ENCODE measurements at places on chromosomes 4 and X. TPM values are rescaled to one million over a fixed set of nuclear protein-coding genes. Genes with fewer than 3 reads are reported as not detected.

SCD5 gene
- total RNA-seq = 9.2 TPM

HTR2C gene
- total RNA-seq = not detected

ZAR1 gene
- not detected for total RNA-seq

PASD1 gene
- not detected for total RNA-seq

MSN gene
- 126 TPM for total RNA-seq

MAGEA11 gene
- not detected for total RNA-seq

FRG2 gene
- not detected for total RNA-seq

EGF gene
- not detected for total RNA-seq

ADGRL3 gene
- 9.6 TPM for total RNA-seq

CHRNA9 gene
- not detected for total RNA-seq

TRAM1L1 gene
- total RNA-seq = 1.2 TPM

ADH1A gene
- not detected for total RNA-seq

WDR44 gene
- total RNA-seq = 20.5 TPM

KLB gene
- total RNA-seq = 50.3 TPM

AKAP4 gene
- not detected for total RNA-seq

TMPRSS11A gene
- total RNA-seq = not detected

EFHC2 gene
- total RNA-seq = not detected

CCNB3 gene
- 1.8 TPM for total RNA-seq

CFI gene
- total RNA-seq = 37.7 TPM
